ENCODE measurements at places on chromosomes 13 and 19. TPM values are rescaled to one million over a fixed set of nuclear protein-coding genes. Genes with fewer than 3 reads are reported as not detected.

The RFPL4AL1 gene
- total RNA-seq = not detected

The WDR88 gene
- not detected for total RNA-seq

The FOXA3 gene
- 0.31 TPM for total RNA-seq

GRCh38 chr19:16976446-16976845 is 50.2 kb downstream of the CPAMD8 start:
- no peak for DNase-seq

DNA sequence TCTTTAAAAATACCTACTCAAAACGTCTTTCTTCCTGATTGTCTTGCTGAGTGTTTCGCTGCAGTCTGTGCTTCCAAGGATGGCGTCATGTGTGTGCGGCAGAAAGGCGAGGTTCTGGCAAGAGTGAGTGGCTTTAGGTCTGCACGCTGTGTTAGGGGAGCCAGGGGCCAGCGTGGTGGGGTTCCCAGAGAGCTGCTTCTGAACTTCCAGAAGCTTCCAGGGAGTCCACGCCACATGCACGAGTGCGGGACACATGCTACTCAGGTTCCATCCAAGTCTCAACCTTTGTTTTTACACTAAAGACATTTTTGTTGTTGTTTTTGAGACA is 67.9 kb downstream of the ATP11A start:
- no peak for DNase-seq
